ENCODE measurements at places on chromosomes 16 and 17.

- no peak for DNase-seq
These were observed 73.2 kb upstream of the CDH5 start for GRCh38 chr16:66293207-66293735.

- DNase-seq, result no peak
These were observed 258.6 kb downstream of the HS3ST3B1 start for GRCh38 chr17:14559264-14560119.

- no peak for DNase-seq
These were observed 606.3 kb downstream of the KCNJ2 start for GRCh38 chr17:70775679-70776078.

DNA sequence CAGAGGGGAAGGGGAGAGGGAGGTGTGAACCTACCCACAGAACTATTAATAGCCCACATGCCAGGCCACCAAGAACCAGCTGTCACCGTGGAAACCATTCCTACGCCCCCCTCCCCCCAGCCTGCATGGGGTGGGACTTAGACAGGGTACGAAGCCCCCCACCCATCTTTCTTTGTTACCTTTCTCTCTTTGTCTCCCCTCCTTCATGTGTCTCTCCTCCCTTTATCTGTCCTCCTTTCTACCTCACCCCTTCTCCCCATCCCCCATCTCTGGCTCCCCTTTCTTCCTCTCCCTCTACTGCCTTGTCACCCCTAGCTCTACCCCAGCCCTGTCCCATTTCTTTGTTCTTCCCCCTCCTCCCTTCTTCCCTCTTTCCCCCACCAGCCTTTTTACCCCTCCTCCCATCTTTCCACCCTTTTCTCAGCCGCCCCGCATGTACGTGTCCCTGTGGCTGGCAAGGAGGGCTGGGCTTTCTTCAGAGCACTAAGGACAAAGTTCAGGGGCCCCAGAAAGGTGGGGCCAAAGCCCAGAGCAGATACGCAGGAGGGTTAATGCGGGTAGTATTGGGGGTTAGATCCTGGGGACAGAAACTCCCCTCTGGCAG is 8.0 kb downstream of the THRA start:
- no peak for DNase-seq

DNA sequence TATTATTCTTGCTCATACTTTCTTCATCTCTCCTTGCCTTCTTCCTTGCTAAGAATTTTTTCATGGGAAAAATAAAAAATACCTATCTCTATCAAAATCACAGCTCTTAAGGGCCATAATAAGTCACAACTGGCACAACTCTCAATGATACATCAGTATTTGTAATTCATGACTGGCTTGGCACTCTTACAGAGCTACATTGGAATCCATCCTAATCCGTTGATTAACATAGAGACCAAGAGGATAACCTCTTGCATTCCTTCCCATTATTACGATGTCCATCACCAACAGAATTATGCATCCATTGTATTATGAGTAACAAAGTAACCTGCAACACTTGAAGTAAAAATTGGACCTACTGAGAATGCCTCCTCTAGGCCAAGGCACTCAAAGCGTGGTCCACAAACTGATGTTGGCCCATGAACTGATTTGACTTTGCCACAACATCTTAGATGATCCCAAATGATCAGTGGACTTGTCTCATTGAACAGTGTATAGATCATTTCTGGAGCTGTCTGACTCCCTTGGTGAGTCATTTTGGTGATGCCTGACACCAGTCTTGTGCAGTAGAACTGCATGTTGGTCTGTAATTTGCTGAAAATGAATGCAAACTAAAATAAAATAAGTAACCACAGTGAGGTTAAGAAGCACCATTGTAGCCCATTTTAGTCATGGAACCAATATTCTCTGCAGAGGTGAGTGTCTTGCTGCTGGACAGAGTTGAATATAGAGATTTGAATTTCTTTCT is 163.2 kb downstream of the AXIN2 start:
- DNase-seq, result no peak

DNA sequence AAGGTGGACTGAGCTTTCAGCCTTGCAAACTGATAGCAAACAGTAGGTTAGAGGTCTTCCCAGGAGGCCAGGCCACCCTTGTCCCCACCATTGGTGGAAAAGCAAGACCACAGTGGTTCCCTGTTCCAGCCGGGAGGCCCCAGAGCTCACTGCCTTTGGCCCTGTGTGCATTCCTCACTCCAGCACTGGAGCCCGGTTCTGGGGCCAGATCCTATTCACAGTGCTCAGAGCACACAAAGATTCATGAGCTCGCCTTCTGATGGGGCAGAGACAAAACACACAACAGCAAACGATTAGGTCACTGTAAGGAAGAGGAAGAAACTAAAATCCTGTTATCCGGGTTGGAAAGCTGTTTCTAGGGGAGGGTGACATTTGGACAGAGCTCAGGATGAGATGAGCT is 5.6 kb upstream of the PGS1 start:
- DNase-seq, result no peak

GRCh38 chr17:62154909-62155308 is 89.8 kb upstream of the MED13 start:
- DNase-seq, result no peak

DNA sequence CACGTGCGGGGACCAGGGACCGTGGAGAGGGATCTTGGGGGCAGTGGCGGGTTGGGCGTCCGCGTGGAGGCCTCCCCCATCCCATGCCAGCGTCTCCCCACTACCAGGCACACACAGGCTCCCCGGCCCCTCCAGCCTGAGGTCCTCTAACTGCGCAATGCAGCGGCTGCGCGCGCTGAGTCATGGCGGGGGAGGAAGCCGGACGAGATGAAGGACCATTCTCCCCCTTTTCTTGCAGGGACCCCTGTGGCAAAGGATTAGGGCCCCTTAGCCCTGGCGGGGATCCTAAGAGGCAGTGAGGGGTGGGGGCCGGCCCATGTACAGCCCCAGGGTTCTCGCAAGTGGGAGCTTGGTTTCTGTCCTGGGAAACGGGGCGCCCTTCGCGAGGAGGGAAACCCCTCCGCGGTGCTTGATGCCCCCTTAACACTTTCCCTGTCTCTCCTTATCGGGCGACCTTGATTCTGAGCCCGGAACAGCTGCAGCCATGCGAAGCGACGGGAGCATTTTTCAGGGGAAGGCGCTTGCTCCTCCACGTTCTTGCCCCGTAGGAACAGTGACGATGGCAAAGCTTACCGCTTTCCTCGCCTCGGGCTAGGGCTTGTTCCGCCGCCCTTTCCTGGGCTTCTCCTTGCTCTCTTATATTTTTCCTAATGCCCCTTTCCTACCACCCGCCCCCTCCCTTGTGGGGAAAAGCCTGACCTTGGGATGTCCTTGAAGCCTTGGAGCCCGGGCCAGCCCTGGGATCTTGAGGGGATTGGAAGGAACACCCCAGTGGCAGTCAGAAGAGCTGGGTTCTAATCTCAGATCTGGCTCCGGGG is 592 bp downstream of the ALDOA start:
- DNase-seq, result peak; percentile 35

DNA sequence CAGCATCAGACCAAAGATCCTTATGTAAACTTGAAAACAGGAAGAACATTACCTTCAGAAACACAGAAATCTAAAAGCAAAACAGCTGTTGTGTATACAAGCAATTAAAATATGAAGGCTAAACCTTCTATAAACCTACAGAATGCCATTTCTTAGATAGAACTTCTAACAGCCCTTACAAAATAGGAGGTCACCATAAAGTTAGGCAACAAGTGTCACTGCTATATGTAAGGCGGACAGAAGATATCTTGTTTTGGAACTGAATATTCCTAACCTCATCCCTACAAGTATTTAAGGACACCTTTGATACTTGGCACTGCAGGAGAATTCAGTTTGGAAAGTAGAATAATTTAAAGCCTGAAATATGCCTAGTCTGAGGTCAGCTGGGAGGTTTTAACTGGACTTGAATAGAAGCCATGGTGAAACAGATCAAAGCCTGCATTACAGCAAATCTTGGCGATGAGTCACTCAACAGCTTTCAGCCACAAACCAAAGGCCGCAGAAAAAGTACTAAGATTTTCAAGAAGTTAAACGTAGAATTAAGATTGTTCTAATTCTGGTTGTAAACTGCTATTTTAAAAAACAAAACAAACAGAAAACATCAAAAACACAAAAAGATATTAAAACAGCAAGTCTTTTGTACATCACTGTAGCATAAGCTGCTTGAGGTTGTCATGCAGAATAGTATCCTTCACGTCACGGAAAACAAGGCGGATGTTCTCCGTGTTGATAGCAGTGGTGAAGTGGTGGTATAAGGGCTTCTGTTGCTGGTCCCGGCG is 42.7 kb downstream of the GNA13 start:
- peak; percentile 49 for DNase-seq

GRCh38 chr17:70629902-70630301 is 460.6 kb downstream of the KCNJ2 start:
- no peak for DNase-seq

DNA sequence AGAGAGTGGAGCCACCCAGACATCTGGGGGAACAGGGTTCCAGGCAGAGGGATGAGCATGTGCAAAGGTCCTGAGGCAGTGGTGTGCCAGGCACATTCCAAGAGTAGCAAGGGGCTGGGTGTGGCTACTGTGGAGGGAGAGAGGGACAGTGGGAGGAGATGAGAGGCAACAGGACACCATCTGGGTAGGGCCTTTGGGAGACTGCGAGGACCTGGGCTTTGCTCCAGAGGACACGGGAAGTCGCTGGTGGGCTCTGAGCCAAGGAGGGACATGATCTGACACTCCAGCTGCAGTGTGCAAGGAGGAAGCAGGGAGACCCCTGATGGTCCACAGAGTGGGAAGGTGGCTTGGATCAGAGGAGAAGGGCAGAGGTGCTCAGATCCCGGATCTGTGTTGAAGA is 56.7 kb upstream of the MED9 start:
- DNase-seq, result no peak

DNA sequence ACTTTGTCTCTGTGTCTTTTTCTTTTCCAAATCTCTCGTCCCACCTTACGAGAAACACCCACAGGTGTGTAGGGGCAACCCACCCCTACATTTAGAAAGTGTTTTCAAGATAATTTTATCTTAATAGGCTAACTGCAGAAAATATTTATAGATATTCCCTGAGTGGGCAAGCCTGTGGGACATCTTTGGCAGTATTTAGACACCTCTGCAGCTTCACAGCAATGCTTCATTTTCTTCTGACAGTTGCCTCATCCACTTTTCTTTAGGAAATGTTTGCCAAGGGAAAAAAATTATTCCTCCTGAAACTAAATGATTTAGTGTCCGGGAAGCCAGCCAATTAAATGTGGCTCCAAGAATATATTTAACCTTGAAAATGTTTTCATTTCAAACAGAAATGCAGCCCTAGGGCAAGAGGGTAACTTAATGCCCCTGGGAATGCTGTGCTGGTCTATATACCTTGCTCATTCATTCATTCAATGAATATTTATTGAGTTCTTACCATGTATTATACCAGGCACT is 290.4 kb downstream of the ABCC12 start:
- DNase-seq, result no peak

DNA sequence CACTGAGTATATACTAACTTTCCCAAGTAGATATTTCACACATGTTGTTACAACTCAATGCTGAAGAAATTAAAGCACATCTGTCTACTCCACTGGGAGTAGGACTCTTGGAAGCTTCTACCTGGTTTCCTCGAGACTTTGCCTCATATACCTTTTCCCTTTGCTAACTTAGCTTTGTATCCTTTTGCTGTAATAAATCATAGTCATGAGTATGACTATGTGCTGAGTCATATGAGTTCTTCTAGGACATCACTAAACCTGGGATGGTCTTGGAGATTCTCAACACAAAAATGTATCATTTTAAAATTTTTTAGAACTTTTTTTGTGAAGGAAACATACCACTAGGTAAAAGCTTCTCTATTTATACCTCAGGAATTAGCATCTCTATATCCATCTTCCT is 39.8 kb downstream of the ABCA5 start:
- DNase-seq, result no peak

DNA sequence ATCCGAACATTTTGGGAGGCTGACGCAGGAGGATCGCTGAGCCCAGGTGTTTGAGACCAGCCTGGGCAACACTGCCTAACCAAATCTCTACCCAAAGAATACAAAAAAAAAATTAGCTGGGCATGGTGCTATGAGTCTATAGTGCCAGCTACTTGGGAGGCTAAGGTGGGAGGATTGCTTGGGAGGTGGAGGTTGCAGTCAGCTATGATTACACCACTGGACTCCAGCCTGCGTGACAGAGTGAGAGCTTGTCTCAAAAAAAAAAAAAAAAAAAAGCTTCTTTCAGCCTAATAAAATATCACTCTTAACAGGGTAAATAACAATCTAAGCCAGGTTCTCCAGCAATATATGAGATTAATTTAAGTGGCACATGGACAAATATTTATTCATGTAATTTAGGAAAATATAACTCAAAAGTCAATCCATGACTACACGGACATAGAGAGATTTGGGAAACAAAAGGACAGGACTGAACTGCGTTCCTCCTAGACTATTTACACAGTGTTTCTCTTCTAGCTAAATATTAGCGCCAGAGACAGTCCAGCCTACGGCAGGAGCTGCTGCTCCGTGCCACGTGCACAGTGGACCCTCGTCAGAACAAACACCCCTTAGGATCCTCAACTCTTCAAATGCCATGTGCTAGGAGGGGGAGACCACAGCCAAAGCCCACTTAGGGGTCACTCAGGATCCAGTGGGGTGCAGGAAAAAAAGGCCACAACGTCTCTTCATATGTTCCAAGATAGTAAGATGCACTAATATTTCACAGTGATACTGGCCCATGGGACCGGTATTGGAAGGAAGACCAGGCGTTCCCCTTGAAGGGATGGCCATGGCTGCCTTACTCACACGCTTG is 8.7 kb downstream of the USP36 start:
- DNase-seq, result no peak

DNA sequence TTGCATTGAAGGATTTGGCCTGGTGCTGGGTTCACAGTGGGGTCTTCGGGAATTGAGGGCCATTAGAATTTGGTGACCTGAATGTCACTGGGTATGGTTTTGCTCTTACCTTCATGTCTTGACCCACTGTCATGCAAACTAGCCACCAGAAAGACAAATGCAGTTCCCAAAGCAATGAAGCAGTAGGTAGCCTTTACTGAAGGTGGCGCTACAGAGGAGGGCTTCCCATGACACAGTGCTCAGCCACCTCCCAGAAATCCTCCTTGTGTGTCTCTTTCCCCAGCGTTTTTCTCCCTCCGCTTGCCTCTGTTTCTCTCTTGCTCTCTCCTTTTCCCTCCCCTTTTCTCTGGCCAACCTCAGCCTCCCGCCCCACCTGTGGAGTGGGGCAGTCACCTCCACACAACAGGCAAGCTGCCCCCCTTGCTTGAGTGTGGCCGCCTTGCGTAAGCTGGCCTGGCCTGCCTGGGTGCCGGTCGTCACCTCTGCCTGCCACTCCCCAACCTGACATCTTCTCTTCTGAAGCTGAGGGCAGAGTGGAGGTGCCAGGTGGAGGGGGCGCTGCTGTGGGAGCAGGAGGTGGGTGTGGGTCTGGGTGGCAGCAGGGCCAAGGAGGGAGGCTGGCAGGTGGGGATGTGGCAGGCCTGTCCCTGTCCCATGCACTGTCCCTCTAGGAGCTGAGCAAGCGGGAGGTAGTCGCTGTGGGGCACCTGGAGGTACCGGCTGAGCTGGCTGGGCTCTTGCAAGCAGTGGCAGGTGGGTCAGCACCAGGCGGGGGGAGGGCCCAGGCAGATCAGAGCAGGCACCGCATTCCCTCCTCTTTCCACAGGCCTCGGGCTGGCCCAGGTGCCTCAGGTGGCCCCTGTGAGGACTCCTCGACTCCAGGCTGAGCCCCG is 34.7 kb downstream of the MYO15A start:
- DNase-seq, result no peak
